Fibroblast of villous mesenchyme (primary cell): ENCODE measurements at places on chromosomes 6 and 20. TPM values are rescaled to one million over a fixed set of nuclear protein-coding genes. Genes with fewer than 3 reads are reported as not detected.

- DNase-seq = no peak
Measured at GRCh38 chr20:32411955-32412706, 54.0 kb downstream of the ASXL1 start.

DNA sequence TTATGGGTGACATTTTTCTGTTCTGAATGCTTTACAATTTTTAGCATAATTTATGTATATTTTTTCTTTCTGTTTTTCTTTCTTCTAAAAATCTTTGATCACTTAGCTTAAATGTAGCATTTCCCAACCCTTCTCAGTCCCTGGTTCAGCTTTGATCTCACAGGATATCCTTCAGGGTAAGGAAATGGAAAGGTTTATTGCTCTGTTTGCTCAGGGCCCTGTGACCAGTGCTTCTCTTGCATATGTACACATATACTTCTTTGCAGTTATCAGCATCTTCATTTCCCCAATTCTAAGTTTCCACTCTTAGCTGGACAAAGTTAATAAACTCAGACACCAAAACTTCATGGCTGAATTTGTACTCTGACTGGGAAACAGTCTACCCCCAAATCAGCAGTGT is 30.6 kb downstream of the TMEM74B start:
- DNase-seq = no peak

GRCh38 chr6:136771306-136771705 is 21.0 kb downstream of the MAP3K5 start:
- no peak for DNase-seq

GRCh38 chr6:72636215-72636614 is 14.4 kb downstream of the KCNQ5 start:
- DNase-seq = no peak

Gene BMP2
- total RNA-seq = 4.3 and 19.3 TPM in 2 replicates

DNA sequence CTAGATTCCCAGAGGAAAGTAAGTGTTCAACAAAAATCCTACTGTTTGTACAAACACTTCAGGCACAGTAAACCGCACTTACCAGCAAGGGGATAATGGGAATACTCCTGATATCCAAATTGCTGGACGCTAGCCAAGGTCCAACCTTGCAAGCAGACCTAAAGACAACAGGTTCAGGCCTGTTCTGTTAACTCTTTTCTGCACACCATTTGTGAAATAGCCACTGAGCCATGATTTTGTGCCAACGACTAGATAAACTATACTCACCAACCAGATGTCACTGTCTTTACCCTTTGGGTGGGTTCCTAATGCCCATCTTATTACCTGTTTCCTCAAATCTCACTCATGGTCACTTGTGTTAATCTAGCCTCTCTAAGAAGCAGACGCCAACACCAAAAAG is 43.5 kb downstream of the GOPC start:
- no peak for DNase-seq

Gene SPATA2
- total RNA-seq = 2.6 and 3.9 TPM in 2 replicates

GRCh38 chr6:111950661-111951496 is 77.6 kb upstream of the FYN start:
- DNase-seq = no peak

Gene TBX18
- 3.0 and 6.8 TPM in 2 replicates for total RNA-seq

DNA sequence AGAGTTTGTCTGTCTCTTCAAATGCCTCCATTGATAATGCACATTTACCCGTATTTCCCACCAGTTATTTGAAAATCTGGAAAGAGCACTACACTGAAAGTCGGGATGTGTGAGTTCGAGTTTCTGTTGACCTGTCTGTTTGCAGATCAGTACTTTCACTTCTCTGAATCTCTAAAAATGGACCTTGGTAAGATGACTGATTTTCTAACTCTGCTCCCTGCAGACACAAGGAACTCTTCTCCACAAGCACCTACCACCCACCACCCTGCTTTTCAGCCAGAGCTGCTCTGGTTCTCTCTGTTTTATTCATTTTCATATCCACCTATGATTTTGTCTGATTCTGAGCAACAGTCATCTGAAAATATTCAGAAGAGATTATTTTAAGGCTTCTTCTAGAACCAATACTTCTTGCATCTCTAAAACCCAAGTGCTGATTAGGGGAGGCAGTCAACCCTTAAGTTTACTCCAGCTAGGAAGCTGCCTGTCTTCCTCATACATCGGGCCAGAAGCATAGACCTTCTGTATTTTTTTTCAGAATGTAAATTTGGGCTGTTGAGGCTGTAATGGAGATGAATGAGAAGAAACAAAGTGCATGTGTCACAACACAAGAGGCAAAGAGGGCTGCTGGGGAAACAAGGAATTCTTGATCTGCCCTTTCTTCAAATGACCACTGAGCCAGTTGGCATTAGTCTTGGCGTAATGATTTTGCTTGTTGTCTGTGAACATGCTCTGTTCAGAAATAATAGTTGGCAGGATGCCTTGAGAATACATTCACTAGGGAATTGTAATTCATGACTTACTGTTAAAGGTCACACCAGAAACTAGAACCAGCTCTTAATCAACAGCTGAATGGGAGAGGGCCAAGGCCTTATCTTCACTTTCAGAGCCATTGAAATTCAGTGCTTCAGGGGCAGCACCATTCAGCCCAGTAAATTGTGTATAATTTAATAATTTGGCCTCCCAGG is 85.4 kb upstream of the MYLIP start:
- no peak for DNase-seq

DNA sequence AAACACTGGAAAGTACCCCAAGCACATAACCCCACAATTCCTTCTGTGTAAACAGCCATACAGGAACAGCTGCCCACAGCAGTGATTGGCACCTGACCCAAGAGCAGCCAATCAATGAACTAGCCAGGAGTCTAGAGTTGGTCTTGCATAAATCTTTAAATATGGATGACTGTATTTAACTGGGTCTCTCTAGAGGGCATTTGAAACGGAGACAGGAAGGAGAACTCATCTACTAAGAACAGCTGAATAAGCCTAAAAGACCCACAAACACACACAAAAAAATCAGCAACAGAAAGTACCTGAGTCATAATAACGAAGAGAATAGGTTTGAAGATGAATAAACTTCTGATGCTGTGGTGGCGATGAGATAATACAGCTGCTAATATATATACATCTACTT is 49.0 kb upstream of the ASF1A start:
- DNase-seq = no peak

DNA sequence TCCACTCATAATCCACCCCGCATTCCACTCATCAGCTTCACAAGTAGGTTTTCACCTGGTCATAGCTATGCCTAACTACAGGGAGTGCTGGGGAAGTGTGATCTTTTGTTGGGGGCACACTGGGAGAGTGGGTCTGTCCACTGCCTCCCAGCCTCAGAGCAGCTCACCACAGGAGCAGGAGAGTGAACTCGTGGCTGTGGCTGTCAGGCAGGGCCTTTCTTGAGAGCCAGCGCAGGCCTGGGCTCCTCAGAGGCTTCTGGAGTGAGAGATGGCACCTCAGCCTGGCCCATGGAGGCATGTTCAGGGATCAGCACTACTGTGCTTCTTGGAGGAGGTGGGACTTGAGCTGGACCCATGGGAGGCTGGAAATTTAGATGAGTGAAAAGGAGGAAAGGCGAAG is 4.0 kb upstream of the GNRH2 start:
- DNase-seq = no peak

DNA sequence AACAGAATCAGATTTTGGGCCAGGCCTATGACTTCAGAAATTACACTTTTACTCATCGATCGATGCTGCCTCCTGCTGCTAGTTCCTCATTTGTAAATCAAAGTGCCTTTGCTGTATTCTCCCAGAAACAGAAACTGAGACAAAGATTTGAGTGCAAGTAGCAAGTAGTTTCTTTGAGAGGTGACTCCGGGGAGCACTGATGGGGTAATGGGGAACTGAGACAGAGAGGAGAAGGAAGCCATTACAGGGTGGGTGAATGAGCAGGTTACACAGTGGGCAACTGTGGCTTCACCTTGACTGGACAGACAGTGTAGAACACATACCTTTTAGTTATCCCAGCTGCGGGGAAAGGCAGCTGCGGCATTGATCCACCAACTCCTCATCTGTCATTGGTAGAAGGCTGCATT is 9.7 kb upstream of the CD40 start:
- DNase-seq = no peak

DNA sequence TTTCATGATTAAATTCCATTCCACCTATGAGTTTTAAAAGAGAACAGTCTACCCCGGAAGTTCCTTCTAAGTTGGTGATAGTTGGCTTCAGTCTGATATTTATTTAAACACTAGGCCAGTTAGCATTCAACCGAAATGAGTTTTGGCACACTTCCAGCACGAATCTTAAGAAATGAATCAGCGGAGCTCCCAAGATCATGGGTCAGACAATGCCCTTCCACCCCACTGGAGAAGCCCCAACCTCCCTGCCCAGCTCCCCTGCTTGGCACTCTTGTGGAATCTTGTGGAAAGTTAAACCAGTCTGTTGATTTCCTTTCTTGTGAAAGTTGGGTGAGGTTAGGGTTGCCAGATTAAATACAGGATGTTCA is 64.3 kb downstream of the MKKS start:
- peak; percentile 24 for DNase-seq

DNA sequence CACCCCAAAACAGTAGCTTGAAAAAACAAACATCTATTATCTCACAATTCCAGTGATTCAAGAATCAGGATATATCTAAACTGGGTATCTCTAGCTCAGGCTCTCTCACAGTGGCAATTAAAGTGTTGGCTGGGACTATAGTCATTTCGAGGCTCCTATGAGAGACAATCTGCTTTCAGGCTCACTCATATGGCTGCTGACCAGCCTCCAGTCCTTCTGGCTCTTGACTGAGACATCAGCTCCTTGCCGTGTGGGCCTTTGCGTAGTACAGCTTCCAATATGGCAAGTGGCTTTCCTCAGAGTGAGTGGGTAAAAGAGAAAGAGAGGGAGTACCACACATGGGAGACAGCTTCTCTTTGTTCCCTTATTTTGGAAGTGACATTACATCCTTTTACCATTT is 327.2 kb downstream of the CENPW start:
- no peak for DNase-seq

Gene BEND6
- total RNA-seq = 11.0 and 13.4 TPM in 2 replicates

- DNase-seq = no peak
Measured at GRCh38 chr6:45424451-45424861, 46.7 kb upstream of the SUPT3H start.

GRCh38 chr6:110083875-110084585 is 95.4 kb downstream of the WASF1 start:
- no peak for DNase-seq

DNA sequence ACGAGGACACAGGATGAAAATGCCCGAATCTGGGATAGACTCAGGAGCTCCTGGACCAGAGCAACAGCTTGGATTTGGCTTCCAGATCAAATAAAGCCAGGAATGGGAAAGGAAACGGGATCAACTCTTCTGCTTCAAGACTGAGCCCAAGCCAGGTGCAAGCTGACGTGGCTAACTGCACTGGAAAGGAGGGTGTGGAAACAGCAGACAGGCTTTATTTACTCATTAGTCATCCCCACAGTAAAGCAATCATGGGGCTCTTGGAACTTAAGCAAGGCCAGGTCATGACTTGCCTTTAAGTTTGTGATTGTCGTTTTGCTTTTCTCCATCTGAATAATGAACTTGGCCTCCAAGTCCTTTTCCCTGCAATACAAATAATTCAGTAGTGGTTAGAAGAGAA is 45.2 kb downstream of the KIF16B start:
- peak; percentile 98 for DNase-seq

- no peak for DNase-seq
Measured at GRCh38 chr6:149284904-149285303, 32.6 kb upstream of the TAB2 start.

Gene AKAP7
- total RNA-seq = 4.2 and 4.7 TPM in 2 replicates

Gene FILIP1
- total RNA-seq = 0.32 and 0.43 TPM in 2 replicates

DNA sequence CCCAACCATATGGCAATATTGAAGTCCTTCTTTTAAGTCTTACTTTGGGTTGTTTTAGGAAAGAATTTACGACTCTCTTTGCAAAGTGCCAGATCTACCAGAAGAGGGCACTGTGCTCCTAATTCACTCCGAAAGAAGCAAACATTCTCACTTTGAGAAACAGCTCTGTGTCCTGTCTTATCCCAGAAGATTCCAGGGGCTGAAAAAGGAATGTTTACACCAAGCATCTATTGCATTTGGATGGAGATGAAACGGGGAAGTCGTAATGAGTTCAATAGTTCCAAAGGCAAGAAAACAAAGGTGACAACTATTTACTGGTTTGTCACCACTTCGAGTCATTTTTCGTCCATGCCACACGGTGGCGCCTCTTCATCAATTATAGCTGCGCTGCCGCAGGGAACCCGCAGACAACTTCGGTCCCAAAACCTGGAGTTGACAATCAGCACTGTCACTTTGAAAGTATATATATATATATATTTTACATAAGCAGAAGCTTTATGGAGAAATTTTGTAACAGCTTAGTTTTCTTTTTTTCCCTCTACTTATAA is 121.6 kb downstream of the MOXD1 start:
- DNase-seq = peak; percentile 75

- peak; percentile 78 for DNase-seq
Measured at GRCh38 chr6:166942393-166943168, 13.8 kb downstream of the RNASET2 start.

Gene BHLHE23
- not detected in 2 replicates for total RNA-seq

DNA sequence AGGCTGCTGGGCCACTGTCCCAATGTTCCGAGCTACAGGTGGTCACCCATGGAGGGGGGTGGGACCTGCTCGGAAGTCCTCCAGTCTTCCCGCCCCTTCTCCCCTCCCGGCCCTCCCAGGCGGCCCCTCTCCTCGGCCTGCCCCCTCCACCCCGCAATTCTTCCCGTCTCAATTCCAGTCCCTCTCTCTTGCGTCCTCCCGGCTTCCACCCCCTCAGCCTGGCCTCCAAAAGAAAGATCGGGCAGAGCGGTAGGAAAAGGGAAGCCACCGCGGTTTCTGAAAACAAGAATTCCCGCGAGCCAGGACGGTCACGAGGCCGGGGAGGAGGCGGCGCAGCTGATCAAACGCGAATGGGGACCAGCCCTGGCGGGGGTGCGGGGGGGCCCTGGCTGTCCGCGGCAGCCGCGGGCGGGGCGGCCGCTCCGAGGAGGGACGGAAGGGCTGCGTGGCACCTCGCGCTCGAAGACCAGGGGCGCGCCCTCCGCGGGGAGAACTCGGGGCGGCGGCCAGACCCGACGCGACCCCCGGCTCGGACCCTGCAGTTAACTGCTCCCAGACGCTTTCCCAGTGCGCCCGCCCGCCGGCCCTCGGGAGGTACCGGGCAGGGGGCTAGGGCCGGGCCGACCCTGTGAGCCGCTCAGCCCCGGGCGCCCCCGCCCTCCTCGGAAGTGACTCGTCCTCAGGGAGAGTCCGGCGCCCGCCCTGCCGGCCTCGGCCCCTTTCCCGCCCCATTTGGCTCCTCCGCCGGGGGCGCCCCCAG is 1.0 kb downstream of the PXDC1 start:
- DNase-seq = peak; percentile 87

Gene MEI4
- under 0.01 TPM in 1 of 2 replicates, not detected in the other for total RNA-seq

GRCh38 chr6:33906439-33906838 is 102.6 kb upstream of the MLN start:
- no peak for DNase-seq

GRCh38 chr20:15515691-15516090 is 1057.6 kb downstream of the KIF16B start:
- DNase-seq = no peak
